Natural killer cell treated with Interleukin-12 subunit alpha and Interleukin-12 subunit beta and Interleukin-15 and Interleukin-18, amount 100 ng/mL, for 72 hours (primary cell): ENCODE measurements at places on chromosomes 12 and 14. TPM values are rescaled to one million over a fixed set of nuclear protein-coding genes. Genes with fewer than 3 reads are reported as not detected.

GRCh38 chr12:12723681-12724420 lies 6.7 kb downstream of the CDKN1B start:
- no peak for DNase-seq

DNA sequence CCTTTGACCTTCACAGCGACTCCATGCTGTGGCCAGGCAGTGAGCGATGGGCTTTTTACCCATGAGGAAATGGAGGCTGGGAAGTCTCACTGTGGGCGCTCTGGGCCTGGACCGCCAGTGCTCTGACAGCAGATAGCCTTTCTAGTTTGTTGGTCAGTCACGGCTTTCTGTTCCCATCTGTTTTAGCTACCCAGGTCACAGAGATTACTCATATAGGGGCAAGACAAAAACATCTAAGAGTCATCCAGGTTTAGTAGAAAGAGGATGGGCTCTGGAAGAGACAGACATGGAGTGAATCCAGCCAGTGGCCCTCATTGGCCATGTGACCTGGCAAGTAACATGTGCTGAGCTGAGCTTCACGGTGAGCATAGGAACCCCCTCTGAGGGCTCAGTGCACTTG lies 68.6 kb downstream of the MARK3 start:
- DNase-seq = no peak

GRCh38 chr14:21940887-21941856 lies 267.6 kb upstream of the OR4E1 start:
- DNase-seq = no peak

- DNase-seq = no peak
Observed at GRCh38 chr12:58489394-58489793, 430.9 kb downstream of the LRIG3 start.

- DNase-seq = no peak
Observed at GRCh38 chr12:108542320-108542719, 18.7 kb downstream of the SART3 start.

- no peak for DNase-seq
Observed at GRCh38 chr14:102828151-102828550, 50.9 kb downstream of the TRAF3 start.

DNA sequence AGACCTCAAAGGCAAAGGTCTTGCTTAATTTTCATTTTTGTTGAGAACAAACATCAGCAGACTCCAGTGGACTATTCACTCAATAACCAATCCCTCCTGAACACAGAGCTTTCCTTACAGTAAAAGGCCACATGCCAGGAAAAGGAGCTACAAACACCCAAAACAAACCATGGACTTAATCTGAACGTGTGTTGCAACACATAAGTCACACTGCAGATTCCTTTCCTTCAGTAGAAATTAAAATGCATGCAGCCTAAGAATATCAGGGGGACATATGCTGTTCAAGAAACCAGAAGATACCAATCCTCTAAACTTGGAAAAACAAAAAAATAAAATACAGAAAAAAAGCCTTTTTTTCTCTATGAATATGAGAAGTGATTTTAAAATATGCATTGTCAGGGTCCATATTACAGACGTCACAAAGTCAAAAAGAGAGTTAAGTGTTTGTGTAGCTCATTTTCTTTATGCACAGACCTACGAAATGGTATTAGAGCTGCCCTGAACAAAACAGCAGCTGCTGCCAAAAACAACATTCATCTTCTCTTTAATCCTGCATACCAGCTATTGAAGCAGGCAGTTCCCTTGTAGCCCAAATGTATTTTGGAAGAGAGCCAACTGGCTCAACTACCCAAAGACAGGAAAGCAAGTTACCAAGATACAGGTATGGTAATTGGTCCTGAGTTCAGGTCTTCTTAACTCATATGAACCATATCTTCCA lies 26.2 kb downstream of the KITLG start:
- no peak for DNase-seq

DNA sequence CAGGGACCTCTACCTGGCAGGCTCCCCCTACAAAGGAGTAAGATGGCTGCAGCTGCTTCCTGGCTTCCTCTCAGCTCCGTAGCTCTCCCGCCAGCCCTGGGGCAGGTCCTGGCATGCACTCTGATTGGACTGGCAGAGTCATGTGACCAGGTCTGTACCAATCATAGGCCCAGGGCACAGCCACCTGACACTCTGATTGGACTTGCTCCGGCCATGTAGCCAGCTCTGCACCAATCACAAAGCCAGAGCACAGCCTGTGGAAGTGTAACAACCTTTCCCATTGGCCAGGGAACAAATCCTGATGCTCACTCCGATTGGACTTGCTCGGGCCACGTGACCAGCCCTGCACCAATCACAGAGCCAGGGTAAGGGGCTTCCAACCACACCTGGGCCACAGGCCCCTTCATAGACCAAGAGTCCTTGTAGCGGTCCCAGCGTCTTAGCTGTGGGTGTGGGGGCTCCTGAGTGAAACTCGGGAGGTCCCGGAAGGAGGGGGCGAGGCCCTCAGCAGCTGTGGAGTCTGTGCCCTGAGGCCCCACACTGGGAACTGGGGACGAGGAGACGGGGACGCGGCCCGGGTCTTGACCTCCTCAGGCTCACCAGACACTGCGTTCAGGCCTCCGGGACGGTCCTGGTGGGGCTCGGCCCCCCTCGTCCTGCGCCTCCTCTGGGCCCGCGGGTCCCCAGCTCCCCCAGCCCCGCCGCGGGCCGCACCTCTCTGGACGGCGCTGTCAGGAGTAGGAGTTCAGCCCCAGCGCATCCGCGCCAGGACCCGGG lies 210.6 kb downstream of the ADGRD1 start:
- DNase-seq = no peak

The TAS2R42 gene
- total RNA-seq = not detected

The USP44 gene
- total RNA-seq = 0.59 TPM

- DNase-seq = peak; percentile 60
Observed at GRCh38 chr12:30753751-30754382, 884 bp downstream of the CAPRIN2 start.

- DNase-seq = no peak
Observed at GRCh38 chr12:93484315-93484981, 17.1 kb downstream of the MRPL42 start.

DNA sequence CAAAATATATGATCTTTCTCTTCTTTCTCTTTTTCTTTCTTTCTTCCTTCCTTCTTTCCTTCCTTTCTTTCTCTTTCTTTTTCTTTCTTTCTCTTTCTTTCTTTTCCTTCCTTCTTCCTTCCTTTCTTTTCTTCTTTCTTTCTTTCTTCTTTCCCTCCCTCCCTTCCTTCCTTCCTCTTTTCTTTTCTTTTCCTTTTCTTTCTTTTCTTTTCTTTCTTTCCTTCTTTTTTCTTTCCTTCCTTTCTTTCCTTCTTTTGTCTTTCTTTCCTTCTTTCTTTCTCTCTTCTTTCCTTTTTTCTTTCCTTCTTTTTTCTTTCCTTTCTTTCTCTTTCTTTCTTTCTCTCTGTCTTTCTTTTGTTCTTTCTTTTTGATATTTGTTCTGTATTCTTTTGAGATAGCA lies 1356.0 kb upstream of the SEL1L start:
- no peak for DNase-seq

DNA sequence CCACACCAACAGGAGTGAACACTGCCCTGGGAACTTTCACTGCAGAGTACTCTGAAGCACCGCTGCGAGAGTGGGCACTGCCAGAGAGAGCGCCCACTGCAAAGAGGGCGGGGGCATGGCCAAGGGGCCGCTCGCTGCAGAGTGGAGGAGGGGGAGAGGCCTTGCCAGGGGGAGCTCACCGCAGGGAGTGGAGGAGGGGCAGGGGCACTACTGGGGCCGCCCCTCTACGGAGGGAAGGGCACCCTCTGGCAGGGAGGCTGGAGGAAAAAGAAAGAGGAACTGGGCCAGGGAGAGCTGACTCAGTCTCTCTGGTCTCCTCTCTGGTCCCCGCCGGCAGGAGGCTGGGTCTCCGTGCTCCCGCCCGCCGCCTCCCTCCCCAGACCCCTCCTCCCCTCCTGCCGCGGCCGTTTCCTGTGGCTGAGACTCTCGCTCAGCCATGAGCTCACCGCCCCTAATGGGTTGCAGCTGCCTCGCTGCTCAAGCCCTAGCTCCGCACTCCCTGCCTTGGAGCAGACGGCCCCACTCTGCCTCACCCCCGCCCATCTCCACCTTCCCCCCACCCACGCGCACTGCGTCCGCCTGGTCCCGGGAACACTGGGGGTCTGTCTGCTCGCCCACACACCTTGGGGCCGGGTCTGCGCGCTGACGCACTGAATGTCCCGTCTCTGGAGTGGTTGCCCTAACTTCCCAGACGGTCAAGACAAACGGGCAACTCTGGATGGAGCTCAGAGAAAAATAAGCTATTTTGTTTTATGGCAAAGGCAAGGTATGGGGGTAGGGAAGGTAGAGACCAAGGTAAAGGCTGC lies 1.3 kb downstream of the ARHGEF40 start:
- peak; percentile 61 for DNase-seq

The NTF3 gene
- total RNA-seq = not detected

DNA sequence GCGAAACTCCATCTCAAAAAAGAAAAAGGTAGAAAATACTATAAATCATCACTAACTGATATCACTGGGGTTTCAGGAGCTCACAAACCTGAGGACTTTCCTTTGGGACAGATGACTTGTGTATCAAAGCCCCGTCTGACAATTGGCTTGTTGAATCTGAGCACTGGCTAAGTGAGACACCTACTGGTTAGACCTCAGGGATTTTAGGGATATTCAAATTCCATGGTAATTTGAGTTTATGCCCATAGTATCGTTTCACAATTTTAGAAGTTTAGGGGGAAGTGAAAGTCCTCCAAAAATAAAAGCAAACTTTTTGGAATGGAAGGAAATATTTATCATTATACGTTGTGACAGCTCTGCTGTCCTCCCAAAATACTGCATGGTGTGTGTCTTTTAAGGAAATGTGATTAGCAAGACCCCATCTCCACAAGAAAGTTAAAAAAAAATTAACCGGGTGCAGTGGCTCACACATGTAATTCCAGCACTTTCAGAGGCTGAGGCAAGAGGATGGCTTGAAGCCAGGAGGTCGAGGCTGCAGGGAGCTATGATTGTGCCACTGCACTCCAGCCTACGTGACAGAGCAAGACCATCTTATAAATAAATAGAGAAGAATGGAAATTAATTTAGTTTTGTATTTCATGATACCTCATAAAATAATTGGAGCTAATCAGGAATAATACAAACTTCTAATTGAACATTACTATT lies 49.2 kb downstream of the FBXL14 start:
- no peak for DNase-seq

- no peak for DNase-seq
Observed at GRCh38 chr14:86334355-86334754, 804.4 kb downstream of the FLRT2 start.

The CLEC12A gene
- total RNA-seq = 4.8 TPM

The PRR4 gene
- 2.5 TPM for total RNA-seq

The SERPINA6 gene
- not detected for total RNA-seq

DNA sequence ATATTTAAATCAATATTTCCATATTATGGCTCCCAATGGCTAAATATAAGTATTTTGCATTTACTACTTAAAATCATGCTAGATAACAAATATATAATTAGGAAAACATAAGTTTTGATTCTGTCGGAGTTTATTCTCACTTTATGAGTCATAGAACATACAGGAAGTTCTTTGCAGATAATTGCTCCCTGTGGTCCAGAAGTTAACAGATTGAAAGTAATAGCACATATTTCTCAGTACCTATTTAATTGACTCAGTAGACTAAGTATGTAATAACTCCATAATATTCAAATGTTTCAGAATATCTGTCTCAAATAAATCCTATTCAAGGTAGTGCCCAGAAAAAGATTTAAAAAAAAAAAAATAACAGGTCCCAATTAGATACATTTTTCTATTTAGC lies 806.0 kb upstream of the ATXN7L3B start:
- DNase-seq = no peak

- DNase-seq = peak; percentile 44
Observed at GRCh38 chr12:132158677-132159554, 14.7 kb downstream of the NOC4L start.

The C1R gene
- 1.7 TPM for total RNA-seq

The RFLNA gene
- not detected for total RNA-seq

DNA sequence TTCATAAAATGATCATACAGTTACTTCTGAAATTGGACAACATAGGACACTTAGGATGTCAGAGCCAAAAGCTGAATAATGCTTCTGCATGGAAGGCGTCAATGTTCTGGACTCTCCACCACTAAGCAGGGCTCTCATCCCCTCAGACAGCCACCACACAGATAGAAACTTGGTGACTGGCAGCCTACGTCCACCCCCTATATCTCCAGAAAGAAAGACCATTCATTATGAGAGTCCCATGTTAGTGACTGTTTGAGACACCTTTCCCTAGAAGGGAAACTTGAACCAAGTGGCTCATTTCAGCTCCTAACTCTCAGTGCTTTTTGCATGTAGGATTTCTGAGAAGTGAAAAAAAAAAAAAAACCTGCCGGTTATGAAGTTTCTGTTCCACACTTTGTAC lies 251.0 kb upstream of the FKBP4 start:
- DNase-seq = no peak

The ADAM20 gene
- total RNA-seq = 0.84 TPM

- no peak for DNase-seq
Observed at GRCh38 chr14:53147208-53147607, 5.9 kb downstream of the DDHD1 start.

DNA sequence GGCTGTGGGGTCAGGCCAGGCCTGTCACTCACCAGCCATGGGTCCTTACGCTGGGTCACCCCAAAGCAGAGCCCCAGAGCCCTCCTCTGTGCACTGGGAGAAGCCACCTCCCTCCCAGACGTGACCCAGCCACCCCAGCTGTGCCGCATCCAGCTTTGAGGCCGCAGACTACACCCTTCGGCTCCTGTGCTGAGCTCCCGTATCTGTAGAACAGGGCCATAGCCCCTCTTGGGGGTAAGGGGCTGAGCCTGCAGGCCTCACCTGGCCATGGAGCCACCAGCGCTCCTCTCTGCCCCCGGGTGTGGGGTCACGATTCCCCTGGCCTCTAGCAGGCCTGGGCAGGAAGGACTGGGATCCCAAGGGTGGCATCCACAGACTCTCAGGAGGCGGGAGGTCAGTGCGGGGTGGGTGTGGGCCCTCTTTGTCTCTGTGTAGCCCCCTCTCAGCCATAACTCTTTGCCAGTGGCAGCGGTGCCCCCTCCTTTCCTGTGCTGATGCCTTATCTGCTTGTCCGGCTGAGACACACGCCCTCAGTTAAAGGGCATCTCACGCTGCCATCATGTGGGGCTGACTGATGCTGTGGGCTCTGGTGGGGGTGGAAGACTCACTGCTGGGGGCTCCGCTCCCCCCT lies 16.3 kb downstream of the ASPG start:
- peak; percentile 44 for DNase-seq

DNA sequence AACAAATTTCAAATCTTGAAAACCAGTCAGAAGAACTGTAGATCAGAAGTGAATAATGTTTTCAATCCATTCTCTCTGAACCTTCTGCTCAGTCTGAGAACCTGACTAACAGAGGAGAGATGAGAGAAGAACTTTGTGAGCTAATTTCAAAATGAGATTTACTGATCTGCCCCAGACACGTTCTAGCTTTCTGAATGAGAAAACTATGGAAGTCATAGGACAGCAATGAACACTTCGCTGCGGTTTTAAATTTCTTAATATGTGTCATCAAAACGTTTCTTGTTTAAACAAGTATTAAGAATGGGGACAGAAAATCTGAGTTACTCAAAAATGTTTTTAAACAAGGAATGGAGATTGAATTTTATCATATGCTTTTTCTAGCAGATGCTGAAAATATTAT lies 66.6 kb upstream of the FAR2 start:
- DNase-seq = no peak

The TAS2R19 gene
- 4.2 TPM for total RNA-seq
